SK-N-MC (cell line): ENCODE measurements at places on chromosomes 12 and 14.

DNA sequence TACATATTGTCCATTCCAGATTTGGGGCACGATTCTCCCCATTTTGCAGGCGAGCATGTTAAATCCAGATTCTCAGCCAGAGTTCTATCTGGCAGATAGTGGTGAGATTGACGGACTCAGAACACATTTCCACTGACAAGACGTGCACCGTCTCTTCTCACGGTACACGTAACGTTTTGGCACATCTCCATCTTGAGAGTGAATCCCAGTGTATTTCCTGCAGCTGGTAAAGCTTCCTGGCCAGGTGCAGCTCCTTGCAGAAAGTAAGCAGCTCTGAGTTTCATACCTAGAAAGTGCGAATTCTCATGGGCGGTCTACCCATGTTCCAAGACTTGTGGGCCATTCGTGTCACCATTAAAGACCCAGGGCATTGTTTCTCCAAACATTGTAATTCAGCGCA, 102.6 kb downstream of the TSPAN9 start:
- no peak for DNase-seq

- DNase-seq, result no peak
These were observed 699 bp downstream of the KTN1 start for GRCh38 chr14:55580470-55581341.

DNA sequence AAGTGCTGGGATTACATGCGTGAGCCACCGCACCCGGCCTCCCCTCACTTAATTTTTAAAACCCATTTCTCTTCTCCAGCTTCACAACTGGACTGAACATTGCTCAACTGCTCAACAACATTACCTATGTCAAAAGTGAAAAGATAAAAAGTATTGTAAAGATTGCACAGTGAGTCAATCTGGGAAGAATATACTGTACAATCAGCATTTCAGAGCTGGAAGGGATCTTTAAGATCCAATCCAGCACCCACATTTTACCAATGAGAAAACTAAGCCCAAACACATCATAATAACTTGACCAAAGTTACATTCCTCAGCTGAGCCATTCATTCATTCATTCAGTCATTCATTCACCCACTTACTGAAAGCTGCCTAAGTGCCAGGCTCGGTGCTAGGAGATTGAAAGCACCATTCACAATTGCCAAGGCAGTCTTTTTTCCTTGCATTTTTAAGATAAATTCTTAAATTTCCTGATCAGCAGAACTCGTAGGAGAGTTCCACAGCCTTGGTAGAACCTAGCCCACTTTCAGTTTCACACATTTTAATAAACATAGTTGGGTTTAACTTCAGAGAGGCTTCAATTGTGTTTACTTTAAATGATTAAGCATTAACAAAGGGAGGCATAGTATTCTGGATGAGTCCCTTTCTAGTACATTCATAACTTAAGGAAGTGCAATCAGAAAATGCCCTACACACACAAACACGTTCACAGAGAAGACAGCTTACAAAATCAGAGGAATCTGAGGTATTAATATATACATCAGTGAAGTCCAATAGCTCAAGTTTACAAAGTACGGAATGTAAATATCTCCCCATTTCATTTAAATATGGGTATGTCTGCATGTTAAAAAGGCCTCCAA, 3.0 kb downstream of the GALNT4 start:
- no peak for DNase-seq

GRCh38 chr14:99718031-99718810, 34.1 kb downstream of the CYP46A1 start:
- DNase-seq, result no peak

DNA sequence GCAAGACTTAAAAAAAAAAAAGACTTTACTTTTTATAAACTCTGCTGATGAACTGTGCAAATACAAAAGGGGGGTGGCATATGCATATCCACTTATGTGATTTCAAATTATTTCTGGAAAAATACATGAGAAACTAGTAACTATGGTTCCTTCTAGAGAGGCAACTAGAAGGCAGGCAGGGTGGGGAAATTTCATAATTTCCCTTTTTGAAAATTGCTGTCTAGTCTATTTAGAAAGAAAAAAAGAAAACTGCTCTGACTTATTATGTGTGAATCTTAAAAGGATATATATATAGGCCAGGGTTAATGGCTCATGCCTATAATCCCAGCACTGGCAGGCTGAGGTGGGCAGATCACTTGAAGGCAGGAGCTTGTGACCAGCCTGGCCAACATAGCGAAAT, 42.3 kb downstream of the ANAPC7 start:
- DNase-seq, result no peak

DNA sequence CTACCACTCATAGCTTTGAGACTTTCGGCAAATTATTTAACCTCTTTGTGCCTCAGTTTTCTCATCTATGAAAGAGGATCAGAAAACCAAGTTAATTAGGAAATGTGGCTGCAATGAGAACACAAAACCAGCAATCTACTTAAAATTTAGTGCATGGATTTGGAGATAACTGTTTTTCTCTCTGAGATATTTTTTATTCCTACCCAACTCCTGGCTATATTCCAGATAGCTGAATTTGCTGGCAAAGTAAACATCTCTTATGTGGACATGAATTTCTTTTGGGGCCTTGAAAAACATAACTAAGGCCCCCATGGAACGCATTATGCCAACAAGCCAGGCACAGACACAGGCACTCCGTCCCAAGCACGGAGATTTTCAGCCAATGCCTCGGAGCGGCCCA, 53.4 kb upstream of the FOXN3 start:
- no peak for DNase-seq

DNA sequence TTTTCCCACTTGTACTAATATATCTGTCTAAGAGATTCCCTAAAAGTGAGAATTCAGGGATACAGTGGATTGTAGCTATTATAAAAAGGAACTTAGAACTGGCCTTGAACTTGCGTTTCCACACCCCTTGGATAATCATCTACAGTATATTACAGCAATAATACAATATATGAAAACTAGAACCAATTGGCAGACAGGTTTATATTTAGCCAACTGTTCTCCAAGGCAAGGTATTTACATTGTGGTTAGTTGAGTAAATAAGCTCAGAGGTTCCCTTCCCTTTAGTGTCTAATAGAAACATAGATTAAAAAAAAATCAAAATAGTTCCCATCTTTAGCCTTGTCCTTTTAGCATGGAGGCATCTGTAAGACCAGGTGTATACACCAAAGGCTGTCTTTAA, 42.1 kb downstream of the LIMA1 start:
- DNase-seq, result no peak

GRCh38 chr12:129404556-129404955, 499.3 kb downstream of the TMEM132D start:
- DNase-seq, result no peak

DNA sequence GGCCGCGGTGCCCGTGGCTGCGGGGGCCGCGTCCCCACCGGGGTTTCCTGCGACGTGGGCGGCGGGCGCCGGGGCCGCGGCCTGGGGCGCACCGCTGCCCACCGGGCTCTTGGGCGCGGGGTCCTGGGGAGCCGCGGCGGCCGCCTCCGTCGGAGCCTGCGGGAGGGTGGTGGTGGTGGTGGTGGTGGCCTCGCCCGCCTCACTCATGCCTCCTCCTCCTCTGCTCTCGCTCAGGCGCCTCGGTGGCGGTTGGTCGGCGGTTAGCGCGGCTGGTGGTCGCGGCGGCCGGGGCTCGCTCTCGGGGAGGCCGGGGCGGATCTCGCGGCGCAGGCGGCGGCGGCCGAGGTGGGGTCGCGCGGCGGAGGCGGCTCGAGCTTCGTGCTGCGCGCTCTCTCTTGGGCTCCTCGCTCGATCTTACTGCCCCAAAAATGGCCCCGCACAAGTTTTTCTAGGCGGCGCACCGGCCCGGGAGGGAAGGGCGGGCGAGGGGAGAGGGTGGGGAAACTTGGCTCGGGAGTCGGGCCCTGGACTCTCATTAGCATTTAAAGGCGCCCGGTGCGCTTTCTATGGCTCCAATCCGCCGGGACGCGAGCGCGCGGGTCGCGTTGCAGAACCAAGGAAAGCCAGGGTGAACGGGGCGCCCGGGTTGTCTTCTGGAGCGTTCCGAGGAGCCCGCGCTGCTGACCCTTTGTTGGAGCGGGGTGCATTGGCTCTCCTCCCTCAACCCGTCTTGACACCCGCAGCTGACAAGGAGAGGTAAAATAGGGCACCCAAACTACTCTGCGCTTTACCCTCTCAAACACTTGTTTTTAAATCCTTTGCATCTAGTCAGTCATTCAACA, at the start of gene YBX3:
Gene YBX3 (minus strand): TSS at position 419 of the 842 bp plus-strand sequence. CDS start 212 bp downstream, at position 207.
- no peak for DNase-seq

DNA sequence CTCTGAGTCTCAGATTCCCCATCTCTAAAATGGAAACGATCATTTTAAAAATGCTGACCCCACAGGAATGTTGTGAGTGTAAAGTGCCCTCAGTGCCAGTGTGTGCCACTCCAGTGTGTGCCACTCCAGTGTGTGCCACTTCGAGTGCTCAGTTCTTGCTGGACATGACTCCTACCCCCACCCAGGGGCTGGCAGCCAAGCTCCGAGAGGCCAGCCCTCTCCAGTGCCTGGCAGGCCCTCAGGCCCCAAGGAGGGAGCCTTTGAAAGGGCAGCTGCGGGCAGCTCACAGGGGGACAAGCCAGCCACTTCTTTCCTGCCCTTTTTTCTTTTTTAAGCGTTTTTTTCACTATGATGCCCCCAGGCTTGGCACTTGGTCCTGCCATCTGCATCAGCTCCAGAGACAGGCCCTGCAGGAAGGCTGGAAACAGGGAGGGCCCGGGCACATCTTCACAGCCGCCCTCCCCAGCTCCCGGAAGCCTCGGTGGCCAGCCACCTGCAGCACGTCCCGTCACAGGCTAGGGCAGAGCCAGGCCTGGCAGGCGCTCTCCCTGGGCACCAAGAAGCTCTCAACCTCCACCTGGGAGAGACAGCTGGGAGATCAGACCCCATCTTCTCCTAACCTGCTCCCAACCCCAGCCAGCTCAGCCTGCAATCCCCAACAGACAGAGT, 29.8 kb downstream of the NCOR2 start:
- no peak for DNase-seq
